ENCODE measurements at places on chromosomes 1 and 21. TPM values are rescaled to one million over a fixed set of nuclear protein-coding genes. Genes with fewer than 3 reads are reported as not detected.

S100A7A gene
- total RNA-seq, result not detected

SMCP gene
- not detected for total RNA-seq

RYR2 gene
- 22.4 TPM for total RNA-seq

C1orf105 gene
- not detected for total RNA-seq

BRDT gene
- not detected for total RNA-seq

APCS gene
- total RNA-seq, result not detected

GRCh38 chr1:207659545-207660153 lies 14.7 kb downstream of the CR1L start:
- DNase-seq, result no peak
- no peak overlapping the region for H3K4me3 ChIP-seq
- H3K4me1 ChIP-seq, result no peaks in the 10 kb centered on the region
- no peaks in the 10 kb centered on the region for H3K27me3 ChIP-seq

GRCh38 chr1:115609021-115609420 lies 32.7 kb upstream of the VANGL1 start:
- no peaks in the 10 kb centered on the region for H3K27me3 ChIP-seq
- H3K27ac ChIP-seq, result no peak overlapping the region
- DNase-seq, result no peak
- H3K4me3 ChIP-seq, result no peak overlapping the region
- no peaks in the 10 kb centered on the region for H3K36me3 ChIP-seq

- H3K27ac ChIP-seq, result no peak overlapping the region
- no peaks in the 10 kb centered on the region for H3K27me3 ChIP-seq
- H3K4me1 ChIP-seq, result no peaks in the 10 kb centered on the region
- no peak overlapping the region for H3K4me3 ChIP-seq
These were observed 58.0 kb upstream of the FAM3B start for GRCh38 chr21:41258617-41259016.

Data from sigmoid colon (tissue), 7 donors.